Endothelial cell of coronary artery (primary cell): ENCODE measurements at places on chromosomes 16 and 17. TPM values are rescaled to one million over a fixed set of nuclear protein-coding genes. Genes with fewer than 3 reads are reported as not detected.

STRADA gene
- 17.2 and 22.3 TPM in 2 replicates for total RNA-seq

PRR35 gene
- not detected in 2 replicates for total RNA-seq

CCL18 gene
- total RNA-seq = not detected in 2 replicates

RNU2-1 gene
- not detected in 2 replicates for total RNA-seq

PPY gene
- total RNA-seq = not detected in 2 replicates

ADCY7 gene
- 8.3 and 43.4 TPM in 2 replicates for total RNA-seq

RAB26 gene
- 0.75 and 1.3 TPM in 2 replicates for total RNA-seq

CCL2 gene
- 50.9 and 78.8 TPM in 2 replicates for total RNA-seq

CCR7 gene
- total RNA-seq = under 0.01 and 0.09 TPM in 2 replicates

KRTAP1-5 gene
- total RNA-seq = not detected in 2 replicates

TEX14 gene
- under 0.01 and 0.19 TPM in 2 replicates for total RNA-seq

IL17C gene
- total RNA-seq = 0.09 TPM in 1 of 2 replicates, not detected in the other

RTN4RL1 gene
- not detected in 2 replicates for total RNA-seq

ARHGDIG gene
- 3.5 and 7.3 TPM in 2 replicates for total RNA-seq

FBXO39 gene
- total RNA-seq = 0.56 and 1.3 TPM in 2 replicates

GLOD4 gene
- 54.3 and 61.0 TPM in 2 replicates for total RNA-seq

TP53TG3 gene
- total RNA-seq = not detected in 2 replicates

MAF gene
- under 0.01 and 0.19 TPM in 2 replicates for total RNA-seq

HOXB1 gene
- total RNA-seq = not detected in 2 replicates

RNF43 gene
- under 0.01 TPM in 1 of 2 replicates, not detected in the other for total RNA-seq

CBX8 gene
- total RNA-seq = 1.7 and 3.4 TPM in 2 replicates

CHD3 gene
- total RNA-seq = 202 and 233 TPM in 2 replicates

FBXW10B gene
- total RNA-seq = 0.09 TPM in 2 replicates

SYCE1L gene
- 2.7 and 4.1 TPM in 2 replicates for total RNA-seq

LDHD gene
- 0.54 and 1.4 TPM in 2 replicates for total RNA-seq

ZMYND15 gene
- under 0.01 TPM in 1 of 2 replicates, not detected in the other for total RNA-seq

PRAC1 gene
- total RNA-seq = not detected in 2 replicates

PKMYT1 gene
- total RNA-seq = 3.0 and 4.2 TPM in 2 replicates

CFAP97D1 gene
- total RNA-seq = under 0.01 TPM in 1 of 2 replicates, not detected in the other

RAMP2 gene
- total RNA-seq = 2.5 and 2.7 TPM in 2 replicates

ABCA6 gene
- 11.1 and 33.5 TPM in 2 replicates for total RNA-seq

MT4 gene
- total RNA-seq = not detected in 2 replicates

ZNF205 gene
- total RNA-seq = 22.9 and 23.2 TPM in 2 replicates

TMC8 gene
- 0.09 TPM in 2 replicates for total RNA-seq

GABARAPL2 gene
- total RNA-seq = 32.6 and 36.9 TPM in 2 replicates

EVI2A gene
- 0.36 and 0.94 TPM in 2 replicates for total RNA-seq

RUNDC3A gene
- 0.47 and 0.54 TPM in 2 replicates for total RNA-seq

SLC47A1 gene
- 3.4 and 4.1 TPM in 2 replicates for total RNA-seq

TLCD3B gene
- 0.09 TPM in 2 replicates for total RNA-seq

SPECC1 gene
- total RNA-seq = 3.5 and 5.4 TPM in 2 replicates

AXIN2 gene
- total RNA-seq = 2.3 and 4.9 TPM in 2 replicates

FBF1 gene
- total RNA-seq = 6.9 and 8.4 TPM in 2 replicates

CDH3 gene
- under 0.01 TPM in 1 of 2 replicates, not detected in the other for total RNA-seq

TMC7 gene
- total RNA-seq = 3.7 and 4.0 TPM in 2 replicates

HOXB6 gene
- 1.3 and 2.8 TPM in 2 replicates for total RNA-seq

COASY gene
- 12.2 and 16.9 TPM in 2 replicates for total RNA-seq

INTS2 gene
- total RNA-seq = 12.3 and 15.2 TPM in 2 replicates

TBX6 gene
- 0.09 and 0.19 TPM in 2 replicates for total RNA-seq

UTS2R gene
- total RNA-seq = not detected in 2 replicates

AOC2 gene
- total RNA-seq = 0.36 and 0.38 TPM in 2 replicates

CA7 gene
- not detected in 2 replicates for total RNA-seq
